Memory B cell (primary cell): ENCODE measurements at places on chromosomes 12 and 14.

DNA sequence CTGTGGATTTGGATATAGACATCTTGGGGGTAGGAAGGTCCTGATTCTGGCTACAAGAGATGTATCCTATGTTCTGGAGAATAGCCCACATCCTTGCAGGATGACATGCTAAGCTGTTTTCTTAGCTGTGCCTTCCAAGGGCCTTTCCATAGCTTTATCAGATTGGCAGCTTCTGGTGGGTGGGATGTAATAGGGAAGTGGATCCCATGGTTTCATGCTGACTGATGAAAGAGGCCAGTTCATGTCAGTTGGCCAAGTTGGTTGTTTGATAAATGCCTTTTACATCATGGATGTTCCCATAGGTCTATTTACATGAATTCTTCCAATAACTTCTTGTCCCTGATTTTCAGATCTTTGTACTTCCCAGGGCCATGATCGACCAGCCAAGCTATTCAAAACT is 169.1 kb upstream of the RMST start:
- no peak for DNase-seq

GRCh38 chr12:107891967-107892366 is 117.5 kb downstream of the ASCL4 start:
- no peak for DNase-seq

DNA sequence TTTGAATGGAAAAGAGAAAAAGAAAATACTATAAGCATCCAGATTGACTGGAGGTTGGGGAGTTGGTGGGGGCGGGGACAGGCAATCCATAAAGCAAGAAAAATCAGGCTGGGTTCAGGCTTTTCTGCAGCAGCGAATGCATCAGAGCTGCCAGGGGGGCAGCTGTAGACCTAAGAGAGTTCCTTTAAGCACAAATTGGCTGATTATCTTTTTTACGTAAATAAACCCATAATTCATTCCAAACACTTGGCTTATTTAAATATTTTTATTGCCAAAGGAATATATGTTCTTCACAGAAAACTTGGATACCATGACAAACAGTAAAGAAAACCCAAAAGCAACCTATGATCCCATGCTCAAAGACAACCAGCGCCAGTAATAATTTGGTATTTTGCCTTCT is 10.2 kb downstream of the BDKRB2 start:
- no peak for DNase-seq

GRCh38 chr12:47868552-47869031 is 36.2 kb downstream of the VDR start:
- no peak for DNase-seq

DNA sequence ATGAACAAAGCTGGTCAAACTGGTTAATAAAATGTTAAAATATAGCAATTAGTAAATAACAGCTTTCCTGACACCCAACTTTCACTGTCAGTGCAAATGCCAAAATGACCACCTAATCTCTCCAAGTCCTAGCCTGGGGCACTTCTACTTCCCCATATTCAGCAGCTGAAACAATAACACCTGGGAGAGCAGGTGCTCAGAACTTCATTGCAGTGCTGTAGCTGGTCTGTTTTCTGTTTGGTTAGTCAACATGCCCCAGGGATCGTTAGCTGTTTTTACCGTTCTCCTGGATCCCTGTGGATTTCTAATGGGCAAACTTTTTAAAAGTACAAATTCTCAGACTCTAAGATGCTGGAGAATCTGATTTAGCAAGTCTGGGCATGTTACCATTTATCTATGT is 759.7 kb downstream of the GALC start:
- DNase-seq: no peak

GRCh38 chr12:122917507-122918121 is 21.7 kb upstream of the VPS37B start:
- DNase-seq: no peak

- DNase-seq: no peak
These were observed 13.2 kb upstream of the MAP4K5 start for GRCh38 chr14:50545618-50546017.

- no peak for DNase-seq
These were observed 62.5 kb upstream of the TMEM132D start for GRCh38 chr12:129966146-129966995.

DNA sequence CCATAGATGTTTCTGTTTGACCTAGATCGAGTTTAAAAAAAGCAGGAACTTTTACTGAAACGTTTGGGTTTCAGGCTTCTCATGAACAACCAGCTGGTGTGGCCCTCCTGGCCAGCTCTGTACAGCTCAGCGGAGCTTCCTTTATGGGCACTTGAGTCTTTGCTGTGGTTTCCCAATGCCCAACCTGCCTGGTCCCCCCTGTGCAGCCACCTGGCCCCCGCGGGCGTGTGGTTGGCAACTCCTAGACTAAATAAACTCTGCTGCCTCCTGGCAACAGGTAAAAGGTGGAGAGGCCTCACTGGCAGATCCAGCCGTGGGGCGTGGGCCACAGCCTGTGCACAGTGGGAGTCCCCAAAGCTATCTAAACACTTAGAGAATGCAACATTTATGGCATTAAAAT is 38.7 kb downstream of the ADGRD1 start:
- DNase-seq: no peak

DNA sequence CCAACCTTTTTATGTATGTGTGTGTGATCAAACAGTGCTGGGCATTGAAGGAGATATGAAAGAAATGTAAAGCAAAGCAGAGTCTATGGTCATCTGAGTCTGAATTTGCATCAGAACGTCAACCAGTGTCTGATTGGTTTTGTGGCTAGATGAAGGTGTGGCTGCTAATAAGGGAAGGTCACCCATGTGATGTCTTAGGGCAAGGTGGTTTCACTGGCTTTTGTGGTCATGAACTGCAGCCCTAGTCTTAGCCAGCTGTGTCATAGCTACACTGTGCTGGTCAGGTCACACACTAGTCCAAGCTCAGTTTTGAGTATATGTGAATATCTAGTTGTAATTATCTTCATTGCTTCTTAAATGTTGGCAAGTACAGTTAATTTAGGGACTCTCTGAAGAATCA is 105.8 kb downstream of the TGFB3 start:
- no peak for DNase-seq

GRCh38 chr12:104446646-104447421 is 9.9 kb upstream of the CHST11 start:
- no peak for DNase-seq

DNA sequence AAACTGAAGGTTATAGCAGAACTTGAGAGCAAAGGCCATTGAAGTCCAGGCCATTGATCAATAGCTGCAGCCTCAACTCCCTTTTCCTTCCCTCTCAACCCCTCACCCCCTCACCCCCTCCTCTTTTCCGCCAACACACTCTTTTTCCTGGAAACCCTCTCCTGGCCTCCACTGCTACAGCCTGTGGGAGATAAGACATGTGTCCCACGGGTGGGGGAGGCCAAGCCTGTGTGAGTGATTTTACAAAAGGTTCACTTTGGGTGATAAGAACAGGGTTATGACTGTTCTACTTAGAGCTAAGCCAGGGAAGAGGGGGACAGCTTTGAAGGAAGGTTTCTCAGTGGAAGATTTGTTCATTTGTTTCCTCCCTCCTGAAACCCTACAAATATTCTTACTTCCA is 9.2 kb upstream of the FGF23 start:
- DNase-seq: no peak

- DNase-seq: no peak
These were observed 21.9 kb downstream of the TCHP start for GRCh38 chr12:109921982-109922381.

DNA sequence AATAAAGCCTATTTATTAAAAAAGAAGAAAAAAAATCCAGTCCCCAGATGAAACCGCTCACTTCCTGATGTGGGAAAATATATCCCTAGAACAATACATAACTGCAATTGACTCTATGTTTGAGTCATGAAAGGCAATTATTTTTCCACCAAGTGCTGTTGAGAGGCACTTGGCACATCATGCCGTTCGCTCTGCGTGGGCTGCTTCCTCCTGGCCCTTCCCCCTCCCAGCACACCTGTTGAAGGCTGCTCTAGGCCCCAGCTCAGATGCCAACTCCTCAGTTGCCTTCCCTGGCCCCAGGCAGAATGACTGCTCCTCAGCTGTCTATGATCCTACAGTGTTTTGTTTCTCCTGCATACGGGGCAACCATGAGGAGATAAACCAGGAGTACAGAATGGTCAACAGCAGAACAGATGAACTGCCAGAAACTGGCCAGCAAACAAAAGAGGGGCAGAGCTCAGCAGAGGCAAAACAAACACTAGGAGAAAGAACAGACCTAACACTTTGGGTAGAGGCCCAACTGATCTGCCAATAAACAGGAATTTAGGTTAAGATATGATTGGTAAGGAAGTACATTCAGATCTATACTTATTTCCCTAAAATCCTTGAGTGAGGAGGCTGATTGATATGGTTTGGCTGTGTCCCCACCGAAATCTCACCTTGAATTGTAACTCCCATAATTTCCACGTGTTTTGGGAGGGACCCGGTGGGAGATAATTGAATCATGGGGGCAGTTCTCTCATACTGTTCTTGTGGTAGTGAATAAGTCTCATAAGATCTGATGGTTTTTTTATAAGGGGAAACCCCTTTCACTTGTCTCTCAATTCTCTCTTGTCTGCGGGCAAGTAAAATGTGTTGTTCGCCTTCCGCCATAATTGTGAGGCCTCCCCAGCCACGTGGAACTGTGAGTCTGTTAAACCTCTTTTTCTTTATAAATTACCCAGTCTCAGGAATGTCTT is 58.6 kb downstream of the SLC38A1 start:
- peak; percentile 39 for DNase-seq

DNA sequence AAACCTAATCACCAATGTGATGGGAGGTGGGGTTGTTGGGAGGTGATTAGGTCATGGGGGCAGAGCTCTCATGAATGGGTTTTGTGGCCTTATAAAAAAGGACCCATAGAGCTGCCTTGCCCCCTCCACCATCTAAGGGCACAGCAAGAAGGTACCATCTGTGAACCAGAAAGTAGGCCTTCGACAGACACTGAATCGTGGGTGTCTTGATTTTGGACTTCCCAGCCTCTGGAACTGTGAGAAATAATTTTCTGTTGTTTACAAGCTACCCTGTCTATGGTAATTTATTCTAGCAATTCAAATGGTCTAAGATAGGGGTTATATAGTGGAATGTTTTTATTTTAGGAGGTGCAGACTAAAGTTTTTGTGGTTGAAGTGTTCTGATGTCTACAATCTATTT is 7.9 kb upstream of the SLC10A1 start:
- DNase-seq: no peak

- no peak for DNase-seq
These were observed 120.1 kb downstream of the ITPR2 start for GRCh38 chr12:26712892-26713291.

DNA sequence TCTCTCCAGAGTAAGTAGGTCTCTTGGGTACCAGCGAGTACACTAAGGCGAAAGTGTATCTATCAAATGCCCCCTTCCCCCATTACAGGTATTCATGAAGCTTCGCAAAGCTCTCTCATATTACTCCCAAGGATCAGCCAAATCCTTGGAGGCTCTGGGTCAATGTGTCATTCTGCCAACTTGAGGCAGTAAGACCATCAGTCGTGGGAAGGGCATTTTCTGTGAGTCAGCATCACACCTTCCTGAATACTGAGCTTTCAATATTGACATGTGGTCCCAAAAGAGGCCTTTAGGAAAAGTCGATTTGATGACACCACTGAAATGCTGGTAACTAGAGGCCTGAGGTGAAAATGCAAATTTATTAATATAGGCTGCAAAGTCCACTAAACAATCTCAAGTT is 323.9 kb downstream of the LRIG3 start:
- DNase-seq: no peak

DNA sequence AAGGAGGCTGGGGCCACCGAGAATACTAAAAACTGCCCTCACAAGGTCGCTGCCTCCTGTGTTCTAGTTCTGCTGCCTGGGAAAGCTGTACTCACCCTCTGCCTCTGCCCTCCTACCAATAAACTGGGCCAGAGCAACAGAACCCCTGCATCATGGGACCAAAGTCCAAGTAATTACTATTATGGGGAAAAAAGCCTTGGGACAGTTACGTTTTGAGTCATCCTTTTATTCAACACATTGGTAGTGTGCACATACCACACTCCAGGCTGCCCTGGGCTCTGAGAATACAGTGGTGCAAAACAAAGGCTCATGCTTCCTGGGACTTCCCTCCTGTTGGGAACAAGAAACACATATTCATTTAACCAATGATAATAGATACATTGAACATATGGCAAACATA is 49.0 kb downstream of the CACNA1C start:
- no peak for DNase-seq

GRCh38 chr12:110737532-110737931 is 5.2 kb downstream of the PPP1CC start:
- no peak for DNase-seq

GRCh38 chr12:33472299-33472698 is 32.7 kb upstream of the SYT10 start:
- no peak for DNase-seq

GRCh38 chr14:103273145-103273744 is 60.8 kb upstream of the EIF5 start:
- DNase-seq: no peak

GRCh38 chr14:55245657-55246268 is 25.5 kb upstream of the FBXO34 start:
- peak; percentile 35 for DNase-seq

DNA sequence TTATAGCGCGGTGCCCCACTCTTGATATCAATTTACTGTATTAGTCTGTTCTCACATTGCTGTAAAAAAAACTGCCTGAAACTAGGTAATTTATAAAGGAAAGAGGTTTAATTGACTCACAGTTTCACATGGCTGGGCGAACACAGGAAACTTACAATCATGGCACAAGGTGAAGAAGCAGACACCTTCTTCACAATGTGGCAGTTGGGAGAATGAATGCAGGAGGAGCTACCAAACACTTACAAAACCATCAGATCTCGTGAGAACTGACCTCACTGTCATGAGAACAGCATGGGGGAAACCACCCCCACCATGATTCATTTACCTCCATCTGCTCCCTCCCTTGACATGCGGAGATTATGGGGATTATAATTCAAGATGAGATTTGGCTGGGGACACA is 42.3 kb downstream of the FBXO34 start:
- DNase-seq: no peak

DNA sequence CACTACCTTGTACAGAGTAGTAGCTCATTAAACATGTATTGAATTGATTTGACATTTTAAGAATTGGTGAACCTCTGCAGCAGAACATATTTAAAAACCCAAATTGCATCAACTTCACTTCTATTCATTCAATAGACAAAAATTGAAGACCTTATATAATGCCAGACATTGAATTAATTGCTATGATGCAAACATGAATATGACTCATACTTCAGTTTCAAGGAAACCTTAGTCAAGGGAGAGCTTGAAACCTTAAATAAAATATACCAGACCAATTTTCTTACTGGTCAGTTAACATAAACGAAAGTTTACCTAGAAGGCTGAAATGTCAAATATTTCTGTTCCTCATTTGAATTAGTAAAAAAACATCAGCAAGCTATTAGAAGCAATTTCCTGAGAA is 5.0 kb upstream of the MGAT4C start:
- no peak for DNase-seq
